Right hindlimb (tissue), 1 donor: ENCODE measurements at places on chromosomes 3 and 15.

DNA sequence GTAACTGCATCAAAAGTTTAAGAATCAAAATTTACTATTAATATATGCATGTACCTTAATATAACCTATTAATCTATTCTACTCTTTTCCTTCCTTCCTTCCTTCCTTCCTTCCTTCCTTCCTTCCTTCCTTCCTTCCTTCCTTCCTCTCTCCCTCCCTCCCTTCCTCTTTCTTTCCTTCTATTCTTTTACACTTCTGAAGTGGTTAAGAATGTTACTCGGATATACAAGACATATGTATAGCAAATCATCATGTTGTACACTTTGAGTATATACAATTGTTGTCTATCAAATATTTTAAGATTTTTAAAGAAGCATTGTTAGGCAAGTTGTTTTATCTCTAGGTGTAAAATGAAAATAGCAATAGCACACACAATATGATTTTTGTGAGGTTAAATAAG, 713.1 kb upstream of the NAALADL2 start:
- no peak for DNase-seq

DNA sequence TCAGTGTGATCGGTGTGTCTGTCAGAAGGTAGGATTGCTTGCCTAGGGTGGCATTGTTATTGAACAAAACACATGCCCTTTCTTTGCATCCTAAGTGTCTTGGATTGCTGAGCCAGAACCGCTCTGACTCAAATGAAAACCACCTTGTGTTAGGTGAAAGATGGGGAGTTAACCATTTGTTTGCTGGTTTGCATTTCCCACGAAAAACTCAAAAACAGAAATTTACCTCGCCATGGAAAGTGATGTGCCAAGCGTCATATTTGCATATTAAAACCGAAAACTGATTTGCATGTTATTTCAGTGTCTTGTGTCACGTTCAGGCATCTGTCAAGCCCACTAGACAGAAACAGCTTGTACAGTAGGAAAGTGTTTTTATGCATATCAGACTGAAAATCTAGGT, 474.6 kb upstream of the TPRG1 start:
- DNase-seq: no peak

DNA sequence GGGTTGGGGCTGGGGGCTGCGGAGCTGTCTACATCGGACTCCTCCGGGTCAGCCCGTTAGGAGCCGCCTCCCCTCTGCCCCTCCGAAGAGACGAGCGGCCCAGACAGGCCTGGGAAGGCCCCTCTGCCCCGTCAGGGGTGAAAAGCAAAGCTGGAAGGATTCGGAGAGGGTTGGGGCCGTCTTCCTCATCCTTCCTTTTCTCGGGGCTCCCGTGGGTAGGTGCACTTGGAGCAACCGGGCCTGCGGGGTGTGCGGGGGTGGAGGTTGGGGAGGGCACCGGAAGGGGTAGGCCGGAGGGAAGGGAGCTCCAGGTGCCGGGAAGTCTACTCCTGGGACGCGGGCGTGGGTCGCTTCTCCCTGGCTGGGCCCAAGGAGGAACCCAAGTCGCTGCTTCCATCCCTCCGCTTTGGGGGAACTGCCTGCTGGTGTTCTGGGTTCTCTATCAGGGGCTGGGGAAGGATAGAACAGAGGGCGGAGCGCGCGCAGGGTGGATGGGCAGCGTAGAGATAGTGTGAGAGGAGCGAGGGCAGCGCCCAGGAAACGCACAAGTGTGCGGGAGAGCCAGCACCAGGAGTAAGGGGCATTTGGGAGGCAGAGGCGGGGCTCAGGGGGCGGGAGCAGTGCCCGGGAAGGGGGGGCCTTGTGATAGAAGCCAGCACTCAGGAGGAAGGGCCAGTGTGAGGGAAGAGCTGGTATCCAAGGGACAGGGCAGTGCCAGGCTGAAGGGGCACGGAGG, 590 bp downstream of the POLR2H start:
- DNase-seq: peak; percentile 79

- DNase-seq: no peak
Measured at GRCh38 chr3:152147748-152148147, 121.0 kb upstream of the MBNL1 start.

GRCh38 chr15:34729056-34729455, 25.7 kb downstream of the GJD2 start:
- no peak for DNase-seq

DNA sequence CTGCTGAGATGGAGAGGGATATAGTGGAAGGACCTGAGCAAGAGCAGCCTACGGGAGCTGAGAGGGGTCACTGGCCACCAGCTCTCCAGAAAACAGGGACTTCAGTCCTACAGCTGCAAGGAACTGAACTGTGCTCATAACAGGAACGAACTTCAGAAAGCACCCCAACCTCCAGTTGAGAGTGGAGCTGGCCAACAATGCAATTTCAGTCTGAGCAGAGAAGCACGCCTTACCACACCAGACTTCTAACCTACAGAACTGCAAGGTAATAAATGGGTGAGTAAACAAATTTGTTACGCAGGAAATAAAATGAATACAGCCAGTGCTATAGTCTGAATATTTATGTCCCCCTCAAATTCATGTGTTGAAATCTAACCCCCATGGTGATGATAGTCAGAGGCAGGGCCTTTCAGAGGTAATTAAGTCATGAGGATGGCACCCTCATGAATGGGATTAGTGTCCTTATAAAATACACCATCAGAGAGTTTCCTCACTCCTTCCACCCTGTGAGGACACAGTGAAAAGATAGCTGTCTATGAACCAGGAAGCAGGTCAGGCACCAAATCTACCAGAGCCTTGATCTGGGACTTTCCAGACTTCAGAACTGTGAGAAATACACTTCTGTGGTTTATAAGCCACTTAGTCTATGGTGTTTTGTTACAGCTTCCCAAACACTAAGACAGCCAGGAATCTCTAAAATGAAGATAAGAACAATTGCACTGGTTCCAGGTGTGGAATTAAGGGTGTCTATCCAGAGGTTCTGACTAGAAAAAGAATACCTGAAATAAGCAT, 58.6 kb downstream of the SYNM start:
- DNase-seq: no peak

- DNase-seq: no peak
Measured at GRCh38 chr3:130380398-130380797, 34.9 kb downstream of the COL6A5 start.

DNA sequence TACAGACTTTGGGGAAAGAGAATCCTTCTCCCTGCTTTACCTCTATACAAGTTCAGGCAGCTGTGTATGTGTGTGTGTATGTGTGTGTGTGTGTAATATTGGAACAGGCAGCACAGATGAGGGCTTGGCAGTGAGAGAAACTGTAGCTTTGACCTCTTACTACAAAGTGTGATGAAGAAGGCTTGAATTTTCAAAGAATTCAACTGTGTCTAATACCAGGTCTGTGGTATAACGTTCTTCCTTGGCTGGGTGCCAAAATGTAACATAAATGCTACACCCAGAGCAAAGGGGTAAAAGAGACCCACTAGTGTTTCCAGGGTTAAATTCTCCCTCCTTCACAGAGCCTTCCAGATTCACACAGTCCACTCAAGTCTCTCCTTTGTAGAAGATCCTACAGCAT, 51.1 kb downstream of the CHST2 start:
- no peak for DNase-seq

- no peak for DNase-seq
Measured at GRCh38 chr15:58057559-58057958, 8.0 kb downstream of the ALDH1A2 start.

GRCh38 chr3:56458496-56459103, 9.7 kb downstream of the ERC2 start:
- DNase-seq: no peak

DNA sequence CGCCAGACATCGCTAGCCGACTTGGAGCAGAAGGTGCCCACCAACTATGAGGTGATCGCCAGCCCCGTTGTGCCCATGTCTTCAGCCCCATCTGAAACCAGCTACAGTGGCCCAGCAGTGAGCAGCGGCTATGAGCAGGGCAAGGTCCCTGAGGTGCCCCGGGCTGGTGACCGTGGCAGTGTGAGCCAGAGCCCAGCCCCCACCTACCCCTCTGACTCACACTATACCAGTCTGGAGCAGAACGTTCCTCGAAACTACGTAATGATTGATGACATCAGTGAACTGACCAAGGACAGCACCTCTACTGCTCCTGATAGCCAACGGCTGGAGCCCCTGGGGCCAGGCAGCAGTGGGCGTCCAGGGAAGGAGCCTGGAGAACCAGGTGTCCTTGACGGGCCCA, 12.9 kb upstream of the APEH start:
- DNase-seq: no peak

GRCh38 chr15:73952171-73952912, 26.1 kb downstream of the LOXL1 start:
- DNase-seq: peak; percentile 55
